ELR (cell line): ENCODE measurements at places on chromosomes 12 and 14.
A peak's percentile ranks its signal among the peaks of the same experiment; 100 is the strongest.

DNA sequence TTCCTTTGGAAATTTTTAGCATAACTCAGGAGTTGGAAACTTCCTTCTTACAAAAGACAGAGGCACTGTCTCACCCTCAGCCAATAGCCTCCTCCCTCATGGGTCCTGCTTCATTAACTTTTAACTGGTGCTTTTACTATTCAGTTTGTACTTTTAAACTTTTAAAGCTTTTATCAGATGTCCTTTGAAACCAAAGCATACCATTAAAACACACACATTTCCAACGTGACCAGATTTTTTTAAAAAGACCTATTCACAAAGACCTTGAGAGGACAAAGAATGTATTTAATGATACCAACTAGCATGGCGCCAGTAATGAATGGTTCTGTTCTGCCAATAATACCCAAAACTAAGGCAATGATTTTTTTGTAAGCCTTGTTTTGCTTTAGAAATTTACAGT is 173.6 kb upstream of the EEA1 start:
- DNase-seq = no peak

GRCh38 chr14:75577729-75578101 is 705 bp upstream of the FLVCR2 start:
- DNase-seq = peak; percentile 88

DNA sequence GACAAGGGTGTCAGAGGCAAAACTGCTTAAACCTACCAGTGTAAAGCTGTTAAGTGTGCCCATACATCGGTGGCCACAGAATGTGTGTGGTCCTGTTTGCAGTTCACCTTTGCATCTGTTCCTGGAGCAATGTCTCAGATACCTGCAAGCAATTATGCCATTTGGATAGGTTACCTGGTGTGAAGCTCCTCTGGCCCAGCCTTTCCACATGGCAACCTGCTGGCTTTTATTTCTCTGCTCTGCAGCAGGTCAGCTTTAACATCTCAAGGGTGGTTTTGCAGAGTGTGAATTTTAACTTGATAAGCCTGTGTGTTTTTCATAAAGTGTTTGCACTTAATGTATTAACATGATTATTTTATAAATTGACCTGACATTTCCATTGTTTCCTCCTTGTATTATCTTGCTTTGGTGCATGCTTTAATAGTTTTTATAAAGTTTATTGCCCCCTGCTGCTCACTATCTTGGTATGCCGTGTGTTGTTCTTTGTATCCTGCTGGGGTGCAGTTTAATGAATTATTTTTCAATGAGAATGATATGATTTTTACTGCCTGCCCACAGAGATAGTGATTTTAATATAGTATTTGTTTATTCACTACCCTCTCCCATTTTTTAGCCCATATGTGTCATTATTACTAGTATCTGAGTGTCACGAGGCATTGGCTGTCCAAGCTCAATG is 403.8 kb downstream of the NPAS3 start:
- DNase-seq = no peak

- no peak for DNase-seq
Measured at GRCh38 chr12:83179999-83180398, 493.3 kb downstream of the TMTC2 start.

DNA sequence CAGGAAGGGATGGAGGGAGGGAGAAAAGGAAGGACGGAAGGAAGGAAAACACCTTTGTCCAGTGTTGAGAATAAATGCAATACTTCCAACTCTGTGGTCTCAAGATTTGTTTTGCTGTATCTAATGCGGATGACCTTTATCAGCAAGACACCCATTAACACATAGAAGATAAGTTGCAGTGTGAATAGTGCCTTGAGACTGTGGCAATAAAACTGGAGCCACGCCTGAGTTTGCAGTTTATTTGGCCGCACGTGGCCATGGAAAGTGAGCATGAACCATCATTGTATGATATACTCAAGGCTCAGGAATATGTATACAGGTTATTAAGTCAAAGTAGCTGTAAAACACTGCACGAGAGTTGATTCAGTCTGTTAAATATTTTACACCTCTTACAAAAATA is 113.6 kb upstream of the EEA1 start:
- no peak for DNase-seq

DNA sequence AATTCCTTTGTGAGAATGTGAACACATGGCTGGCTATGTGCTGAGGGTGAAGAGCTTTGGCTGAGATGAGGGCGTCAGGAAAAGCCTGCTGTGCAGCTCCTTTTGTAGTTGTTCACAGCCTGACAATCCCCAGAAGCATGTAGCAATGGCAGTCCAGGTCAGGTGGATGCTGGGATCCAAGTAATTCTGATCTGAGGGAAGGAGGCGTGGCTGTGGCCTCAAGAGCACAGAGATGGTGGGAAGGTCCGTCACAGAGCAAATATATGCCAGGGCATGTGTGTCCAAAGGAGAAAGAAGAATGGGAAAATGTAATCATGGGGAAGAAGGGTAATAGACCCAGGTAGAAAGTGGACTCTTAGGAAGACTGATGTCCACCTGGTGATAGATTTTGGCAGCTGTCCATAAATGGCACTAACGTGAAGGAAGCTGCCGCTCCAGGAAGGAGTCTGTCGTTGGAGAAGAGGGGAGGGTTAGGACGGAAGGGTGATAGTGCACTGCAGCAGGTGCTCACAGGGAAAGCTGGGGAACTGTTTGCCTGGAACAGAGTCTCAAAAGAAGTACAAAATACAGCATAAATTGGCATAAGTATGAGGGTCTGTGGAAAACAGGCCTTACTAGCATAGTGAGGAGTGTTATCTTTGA is 13.8 kb downstream of the MGST1 start:
- no peak for DNase-seq

GRCh38 chr14:57609192-57610075 is 115.8 kb upstream of the CCDC198 start:
- DNase-seq = no peak

GRCh38 chr12:9134981-9135628 is 19.4 kb upstream of the A2M start:
- DNase-seq = no peak

- peak; percentile 66 for DNase-seq
Measured at GRCh38 chr12:106303202-106303820, 778 bp downstream of the TCP11L2 start.

- DNase-seq = no peak
Measured at GRCh38 chr14:91890291-91890749, 23.0 kb upstream of the TC2N start.

GRCh38 chr14:42869681-42870080 is 1263.0 kb downstream of the LRFN5 start:
- DNase-seq = peak; percentile 67

- peak; percentile 23 for DNase-seq
Measured at GRCh38 chr14:101843665-101844064, 82.2 kb downstream of the PPP2R5C start.

- peak; percentile 66 for DNase-seq
Measured at GRCh38 chr14:59481871-59482540, 2.2 kb downstream of the L3HYPDH start.

GRCh38 chr12:75997658-75998057 is 33.9 kb downstream of the PHLDA1 start:
- no peak for DNase-seq

DNA sequence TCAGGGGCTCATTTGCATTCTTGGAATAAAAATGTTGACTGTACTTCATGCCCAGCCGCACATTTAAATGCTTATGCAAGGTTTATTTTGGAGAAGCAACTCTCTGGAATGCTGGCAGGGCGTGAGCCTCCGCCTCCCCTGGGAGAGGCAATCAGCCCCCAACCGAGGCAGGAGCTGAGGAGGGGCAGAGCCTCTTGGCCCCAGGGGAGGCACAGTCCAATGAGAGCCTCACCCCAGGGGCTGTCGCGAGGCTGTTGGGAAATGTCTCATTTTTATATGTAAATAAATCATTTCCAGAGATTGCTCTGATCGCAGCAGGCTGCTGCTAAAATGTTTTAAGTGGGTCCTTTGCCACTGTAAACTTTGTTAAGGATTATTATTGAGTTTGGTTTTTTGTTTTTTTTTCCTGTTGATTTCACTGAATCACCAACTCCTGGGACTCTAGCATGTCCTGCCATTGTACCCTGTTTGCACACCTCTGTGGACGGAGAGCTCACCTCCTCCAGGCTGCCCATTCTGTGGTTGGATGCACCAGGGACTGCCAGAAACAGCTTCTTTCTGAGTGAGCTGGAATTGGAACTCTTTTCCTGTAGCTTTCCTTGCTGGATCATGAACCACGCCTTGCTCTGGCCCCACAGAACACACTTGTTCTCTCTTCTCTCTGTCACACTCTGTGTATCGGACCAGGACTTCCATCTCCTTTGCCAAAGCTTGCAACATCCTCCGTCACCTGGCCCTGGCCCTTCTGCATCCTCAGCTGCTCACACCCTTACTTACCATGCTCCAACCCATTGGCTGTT is 46.9 kb upstream of the FAM181A start:
- no peak for DNase-seq

DNA sequence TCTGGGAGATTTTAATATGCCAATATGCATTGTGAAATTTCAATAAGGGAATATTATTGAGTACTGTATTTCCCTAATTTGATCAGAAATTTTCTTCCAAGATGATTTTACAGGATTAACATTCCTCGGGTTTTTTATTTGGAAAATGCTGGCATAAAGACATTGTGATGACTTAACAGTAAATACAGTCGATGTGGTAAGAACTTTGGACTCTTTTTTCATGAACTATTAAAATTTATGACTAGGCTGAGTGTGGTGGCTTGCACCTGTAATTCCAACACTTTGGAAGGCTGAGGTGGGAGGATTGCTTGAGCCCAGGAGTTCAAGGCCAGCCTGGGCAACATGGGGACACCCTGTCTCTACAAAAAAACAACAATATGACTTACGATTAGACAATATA is 197.1 kb upstream of the RASSF8 start:
- no peak for DNase-seq

DNA sequence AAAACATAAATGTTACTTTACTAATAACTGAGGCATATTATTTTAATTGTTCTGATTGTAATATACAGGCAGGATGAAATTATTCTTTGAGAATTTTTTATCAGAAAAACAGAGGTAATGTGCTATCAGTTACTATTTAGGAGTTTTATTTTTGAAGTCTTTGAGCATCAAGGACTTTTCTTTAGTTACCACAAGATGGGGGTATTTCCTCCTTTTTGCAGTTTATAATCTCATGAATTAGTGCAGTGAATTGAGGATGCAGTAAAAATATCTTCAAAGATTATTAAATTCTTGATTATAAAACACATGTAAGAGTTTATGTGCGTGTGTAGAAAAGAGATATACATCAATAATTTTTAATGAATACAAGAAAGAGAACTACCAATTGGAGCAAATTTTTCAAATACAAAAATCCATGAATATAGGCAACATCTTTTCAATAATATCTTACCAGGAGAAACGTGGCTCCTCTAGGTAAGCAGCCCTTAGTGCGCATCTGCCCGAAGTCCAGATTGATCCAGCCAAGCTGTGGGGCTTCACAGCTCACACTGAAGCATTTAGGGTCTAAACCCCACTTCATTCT is 71.6 kb downstream of the ERGIC2 start:
- DNase-seq = peak; percentile 49

GRCh38 chr12:57632958-57633840 is at the start of gene B4GALNT1:
Gene B4GALNT1, minus strand, starts transcription at chr12:57633201. Its CDS starts 1,069 bp downstream, at chr12:57632132.
- peak; percentile 77 for DNase-seq

GRCh38 chr14:82537831-82538230 is 1004.2 kb upstream of the SEL1L start:
- no peak for DNase-seq

DNA sequence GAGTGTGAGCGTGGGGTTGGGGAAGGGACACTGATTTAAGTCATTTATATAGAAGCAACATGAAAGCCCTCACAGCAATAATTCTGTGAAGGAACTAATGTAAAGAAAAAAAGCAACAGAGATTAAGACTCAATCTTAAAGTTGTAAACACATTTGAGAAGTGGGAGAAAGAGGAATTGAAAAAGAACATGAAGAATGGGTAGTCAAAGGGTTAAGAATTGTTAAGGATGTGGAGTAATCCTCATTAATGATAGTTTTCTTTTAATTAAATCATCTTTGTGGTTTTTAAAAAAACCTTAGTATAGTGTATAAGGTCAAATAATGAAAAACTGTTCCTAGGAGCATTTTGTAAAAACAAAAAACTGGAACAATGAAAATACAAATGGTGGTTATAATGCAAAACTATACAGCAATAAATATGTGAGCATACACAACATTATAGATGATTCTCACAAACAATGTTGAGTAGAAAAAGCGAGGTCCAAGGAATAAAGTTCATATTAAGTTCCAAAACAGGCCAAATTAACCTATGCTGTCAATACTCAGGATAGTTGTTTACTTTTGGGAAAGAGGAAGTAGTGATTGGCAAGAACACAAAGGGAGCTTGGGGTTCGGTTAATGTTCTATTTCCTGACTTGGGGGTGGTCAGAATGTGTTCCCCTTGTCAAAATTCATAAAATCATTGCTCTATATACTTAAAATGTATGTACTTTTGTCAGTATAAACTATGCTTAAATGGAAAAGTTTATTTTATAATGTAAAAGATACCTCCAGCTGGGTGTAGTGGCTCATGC is 120.4 kb upstream of the ATF7IP start:
- no peak for DNase-seq

DNA sequence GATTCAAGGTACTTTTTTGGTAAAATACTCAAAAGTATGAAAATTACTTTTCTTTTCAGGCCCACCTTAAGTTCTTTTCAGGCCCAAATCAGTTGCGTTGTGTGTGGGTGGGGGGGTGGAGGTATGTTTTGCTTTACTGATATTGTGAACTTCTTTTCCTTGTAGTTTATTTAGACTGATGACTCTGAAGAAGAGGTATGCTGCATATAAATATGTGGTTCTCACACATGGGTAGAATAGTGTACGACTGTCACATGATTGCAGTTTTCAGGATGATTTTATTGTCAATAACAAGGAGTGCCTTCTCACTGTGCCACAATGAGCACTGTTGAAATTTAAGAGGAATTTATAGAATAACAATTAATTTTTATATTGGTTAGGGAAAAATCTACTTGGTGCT is 166.6 kb upstream of the ATP2B1 start:
- peak; percentile 59 for DNase-seq

DNA sequence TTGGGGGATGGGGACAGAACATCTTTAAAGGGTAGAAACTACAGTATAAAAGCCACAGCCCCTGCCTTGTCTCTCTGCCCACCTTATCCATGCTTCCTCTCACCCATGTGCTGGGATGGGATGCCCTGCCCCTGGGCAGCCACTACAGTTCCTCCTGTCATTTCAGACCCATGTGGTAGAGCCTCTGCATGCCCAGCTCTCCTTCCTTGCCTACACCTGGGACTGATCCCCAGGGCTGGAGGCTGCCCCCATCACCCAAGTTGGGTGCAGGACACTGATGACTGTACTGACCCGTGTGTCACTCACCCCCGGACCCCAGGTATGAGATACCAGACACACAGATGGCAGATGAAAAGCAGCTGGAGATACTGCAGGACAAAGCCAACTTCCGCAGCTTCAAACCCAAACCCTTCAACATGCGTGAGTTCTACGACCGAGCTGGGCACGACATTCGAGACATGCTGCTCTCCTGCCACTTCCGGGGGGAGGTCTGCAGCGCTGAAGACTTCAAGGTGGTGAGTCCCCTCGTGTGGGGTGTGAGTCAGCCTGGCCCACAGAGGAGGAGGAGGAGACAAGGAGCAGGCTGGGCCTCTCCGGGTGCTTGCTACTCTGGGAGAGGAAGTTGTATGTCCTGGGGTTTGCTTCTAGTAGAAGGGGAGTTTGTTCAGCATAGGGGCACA is 2.2 kb downstream of the ASIC1 start:
- peak; percentile 47 for DNase-seq

- peak; percentile 75 for DNase-seq
Measured at GRCh38 chr12:13390381-13390861, 193.9 kb downstream of the EMP1 start.
